ENCODE measurements at places on chromosomes 4 and X. TPM values are rescaled to one million over a fixed set of nuclear protein-coding genes. Genes with fewer than 3 reads are reported as not detected.

DNA sequence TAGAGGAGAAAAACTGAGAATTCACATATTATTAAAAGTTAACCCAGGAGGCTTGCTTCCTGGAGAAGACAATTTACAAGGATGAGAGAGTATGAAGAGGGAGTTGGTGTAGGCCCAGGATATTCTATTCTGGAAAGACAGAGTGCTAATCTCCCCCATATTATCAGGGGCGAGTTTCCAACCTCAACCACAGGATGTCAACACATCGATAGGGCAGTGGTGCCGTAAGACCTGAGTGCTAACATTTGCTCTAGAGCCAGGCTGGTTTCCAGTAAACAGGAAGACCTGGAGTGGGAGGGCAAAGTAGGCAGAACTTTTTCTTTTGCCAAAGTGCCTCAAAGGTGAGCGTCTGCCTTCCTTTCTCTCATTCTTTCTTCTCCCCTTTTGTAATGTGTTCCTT, 2.8 kb upstream of the AWAT1 start:
- no peaks in the 10 kb centered on the region for H3K4me1 ChIP-seq
- H3K27ac ChIP-seq = no peak overlapping the region
- no peaks in the 10 kb centered on the region for H3K36me3 ChIP-seq
- no peaks in the 10 kb centered on the region for H3K27me3 ChIP-seq

DNA sequence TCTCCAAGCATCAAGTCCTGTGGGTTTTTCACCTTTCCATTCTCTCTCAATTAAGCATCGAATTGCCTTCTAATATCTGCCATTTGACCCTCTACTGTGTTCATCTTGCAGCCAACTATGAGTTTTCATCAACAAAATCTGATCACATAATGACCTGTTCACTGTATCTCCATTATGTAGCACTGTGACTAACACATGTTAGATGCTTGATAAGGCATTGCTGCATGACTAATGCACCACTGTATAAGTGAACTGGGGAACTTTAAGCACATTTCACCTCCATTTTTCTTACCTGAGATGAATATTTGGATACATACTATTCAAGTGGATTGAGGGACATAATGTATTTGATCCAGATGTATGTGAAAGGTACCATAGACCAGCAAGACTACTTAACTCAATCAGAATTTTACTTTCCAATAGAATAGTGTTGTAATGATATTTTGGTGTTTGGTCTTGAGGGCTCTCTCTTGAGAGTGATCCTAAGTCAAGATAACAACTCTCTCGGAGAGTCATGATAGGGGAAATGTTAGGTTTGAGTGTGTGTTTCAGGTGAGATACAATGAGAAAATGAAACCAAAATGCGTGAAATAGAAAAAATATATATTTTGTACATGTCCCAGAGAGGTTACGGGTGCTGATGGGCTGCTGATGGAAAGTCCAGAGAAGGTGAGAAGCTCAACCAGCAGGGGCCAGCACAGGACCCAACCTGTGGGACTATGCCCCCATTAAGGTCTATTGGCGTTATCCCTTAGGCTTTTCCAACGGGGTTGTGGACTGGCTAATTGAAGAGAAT, 60.2 kb upstream of the HS3ST1 start:
- H3K4me3 ChIP-seq = no peak overlapping the region
- peaks cover 17% of the 10 kb centered on the region for H3K4me1 ChIP-seq
- H3K27ac ChIP-seq = no peak overlapping the region
- H3K36me3 ChIP-seq = no peaks in the 10 kb centered on the region

GRCh38 chrX:154419688-154420401, 8.5 kb downstream of the TAFAZZIN start:
- H3K36me3 ChIP-seq = no peaks in the 10 kb centered on the region
- no peak for DNase-seq
- H3K27ac ChIP-seq = no peak overlapping the region
- no peaks in the 10 kb centered on the region for H3K4me1 ChIP-seq
- H3K4me3 ChIP-seq = no peak overlapping the region

DNA sequence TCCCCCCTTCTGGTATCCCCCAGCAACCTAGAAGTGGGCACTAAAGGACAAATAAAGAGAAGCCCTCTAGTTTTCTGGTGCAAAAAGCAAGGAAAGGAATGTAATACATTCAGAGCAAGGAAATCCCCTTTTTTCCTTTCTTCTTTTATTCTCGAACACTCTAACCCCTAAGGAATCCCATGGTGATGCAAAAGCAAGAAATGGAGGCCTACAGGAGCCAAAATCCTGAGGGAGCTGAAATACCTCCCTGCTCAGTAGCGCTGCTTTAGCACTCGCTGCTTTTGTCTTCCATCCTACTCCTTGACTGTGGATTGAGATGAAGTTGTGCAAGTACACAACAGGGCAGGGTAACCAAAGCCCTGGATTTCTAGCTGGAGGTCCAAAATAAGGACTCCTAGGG, 251.0 kb downstream of the PRDM5 start:
- H3K4me1 ChIP-seq = no peaks in the 10 kb centered on the region
- H3K27ac ChIP-seq = no peak overlapping the region
- H3K27me3 ChIP-seq = no peaks in the 10 kb centered on the region

GRCh38 chr4:169530048-169530447, 82.3 kb downstream of the NEK1 start:
- no peak overlapping the region for H3K27ac ChIP-seq
- H3K4me3 ChIP-seq = no peak overlapping the region
- DNase-seq = no peak
- H3K36me3 ChIP-seq = no peaks in the 10 kb centered on the region
- H3K27me3 ChIP-seq = no peaks in the 10 kb centered on the region

- H3K4me1 ChIP-seq = no peaks in the 10 kb centered on the region
- H3K36me3 ChIP-seq = no peaks in the 10 kb centered on the region
- H3K27me3 ChIP-seq = no peaks in the 10 kb centered on the region
- no peak for DNase-seq
- no peak overlapping the region for H3K4me3 ChIP-seq
These were observed 34.5 kb downstream of the RPS6KA6 start for GRCh38 chrX:84153538-84153937.

DNA sequence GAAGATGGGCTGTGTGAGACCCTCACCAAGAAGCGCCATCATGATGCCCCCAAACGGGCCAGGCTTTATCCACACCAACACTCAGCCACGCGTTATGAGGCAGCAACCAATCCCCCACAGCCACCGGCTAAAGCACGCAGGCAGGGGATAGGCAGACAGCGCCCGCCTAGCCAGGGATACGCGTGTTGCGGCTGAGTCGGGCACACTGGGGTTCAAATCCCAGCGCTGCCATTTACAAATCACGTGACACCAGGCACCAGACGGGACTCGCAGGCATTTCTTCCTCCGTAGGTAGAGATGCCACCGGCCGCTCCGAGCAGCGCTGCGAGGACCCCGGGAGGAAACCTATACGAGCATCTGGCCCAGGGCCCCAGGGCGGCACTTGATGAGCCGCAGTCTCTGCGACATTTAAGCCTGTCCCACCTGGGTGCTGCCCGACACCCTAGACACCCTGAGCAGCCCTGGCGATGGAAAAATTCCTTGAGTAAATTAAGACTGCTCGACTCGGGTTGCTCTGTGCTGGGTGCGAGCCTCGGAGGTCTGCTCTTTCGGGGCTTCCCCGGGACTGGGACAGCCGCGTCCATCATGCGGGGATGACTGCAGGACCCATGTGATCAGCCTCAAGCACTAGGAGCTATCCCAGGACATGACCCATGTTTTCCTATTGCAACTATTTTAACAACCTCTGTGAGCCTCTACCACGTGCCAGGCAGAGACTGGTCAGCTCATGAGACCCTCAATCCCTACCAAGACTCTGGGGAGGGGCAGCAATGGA, 6.3 kb downstream of the ABLIM2 start:
- no peaks in the 10 kb centered on the region for H3K4me1 ChIP-seq
- H3K36me3 ChIP-seq = no peaks in the 10 kb centered on the region
- H3K27me3 ChIP-seq = peaks cover 12% of the 10 kb centered on the region

DNA sequence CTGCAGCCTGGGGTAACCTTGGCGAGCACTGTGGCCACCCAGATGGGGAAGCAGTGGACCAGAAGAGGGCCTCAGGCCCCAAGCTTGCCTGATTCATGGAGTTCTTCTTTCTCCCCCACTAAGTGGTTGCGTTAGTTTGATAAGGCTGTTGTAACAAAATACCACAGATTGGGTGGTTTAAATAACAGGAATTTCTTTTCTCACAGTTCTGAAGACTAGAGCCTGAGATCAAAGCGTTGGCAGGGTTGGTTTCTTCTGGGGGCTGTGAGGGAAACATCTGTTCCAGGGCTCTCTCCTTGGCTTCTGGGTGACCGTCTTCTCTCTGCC, 105.7 kb upstream of the GATB start:
- no peak for DNase-seq
- H3K27ac ChIP-seq = no peak overlapping the region
- H3K4me3 ChIP-seq = no peak overlapping the region
- no peaks in the 10 kb centered on the region for H3K4me1 ChIP-seq
- no peaks in the 10 kb centered on the region for H3K36me3 ChIP-seq
- H3K27me3 ChIP-seq = no peaks in the 10 kb centered on the region

DNA sequence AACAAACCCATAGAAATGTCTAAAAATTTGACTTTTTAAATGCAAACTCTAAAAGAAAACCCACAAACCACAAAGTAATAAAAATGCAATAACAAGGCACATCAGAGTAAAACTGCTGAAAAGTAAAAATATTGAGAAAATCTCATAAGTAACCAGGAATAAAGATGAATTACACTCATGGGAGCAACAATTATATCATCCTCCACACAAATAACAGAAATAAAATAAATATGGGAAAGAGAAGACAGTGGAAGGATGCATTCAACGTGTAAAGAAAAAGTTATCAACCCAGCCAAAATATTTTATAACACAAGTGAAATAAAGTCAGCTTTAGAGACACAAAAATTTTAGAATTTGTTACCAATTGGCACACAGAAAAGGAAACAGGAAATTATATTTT, 1420.2 kb downstream of the PCDH18 start:
- DNase-seq = no peak
- H3K4me1 ChIP-seq = no peaks in the 10 kb centered on the region
- H3K27ac ChIP-seq = no peak overlapping the region
- H3K4me3 ChIP-seq = no peak overlapping the region

DNA sequence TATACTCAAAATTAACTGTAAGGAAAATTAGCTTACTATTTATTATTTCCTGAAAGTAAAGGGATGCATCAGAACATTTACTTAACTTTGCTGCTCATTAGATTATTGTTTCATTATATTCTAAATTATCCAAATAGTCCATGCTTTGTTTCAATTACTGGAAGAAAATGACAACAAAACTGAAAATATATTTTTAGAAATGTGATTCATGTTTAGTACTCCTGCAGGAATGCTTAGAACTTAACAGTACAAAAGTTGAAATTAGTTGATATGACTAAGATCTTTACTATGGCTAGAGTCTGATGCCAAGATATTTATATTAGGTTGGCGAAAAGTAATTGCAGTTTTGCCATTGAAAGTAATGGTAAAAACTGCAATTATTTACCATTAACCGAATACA, 660.5 kb upstream of the PABPC4L start:
- no peaks in the 10 kb centered on the region for H3K4me1 ChIP-seq
- no peak overlapping the region for H3K27ac ChIP-seq
- no peaks in the 10 kb centered on the region for H3K36me3 ChIP-seq
- DNase-seq = no peak

- DNase-seq = no peak
- H3K27ac ChIP-seq = no peak overlapping the region
- H3K4me3 ChIP-seq = no peak overlapping the region
- H3K36me3 ChIP-seq = no peaks in the 10 kb centered on the region
- no peaks in the 10 kb centered on the region for H3K27me3 ChIP-seq
These were observed 64.8 kb upstream of the RBPJ start for GRCh38 chr4:26255989-26256388.

DNA sequence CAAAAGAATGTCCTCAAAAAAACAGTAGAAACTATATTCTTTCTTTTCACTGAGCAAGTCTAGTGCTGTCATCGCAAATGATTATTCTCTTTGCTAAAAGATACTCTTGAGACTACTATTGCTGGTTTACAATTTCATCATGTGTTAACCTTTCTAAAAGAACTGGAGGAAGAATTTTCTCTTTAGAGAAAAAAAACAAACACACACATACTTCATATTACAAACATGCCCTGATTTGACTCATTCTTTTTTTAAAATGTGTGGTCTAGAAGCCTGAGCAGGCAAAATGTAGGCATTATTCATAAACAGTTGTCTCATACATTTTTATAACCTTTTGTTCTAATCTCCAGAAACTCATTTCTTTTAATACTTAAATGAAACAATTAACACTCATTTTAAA, 60.6 kb upstream of the FAT4 start:
- DNase-seq = no peak
- H3K36me3 ChIP-seq = no peaks in the 10 kb centered on the region
- no peak overlapping the region for H3K27ac ChIP-seq
- H3K27me3 ChIP-seq = no peaks in the 10 kb centered on the region
- H3K4me3 ChIP-seq = no peak overlapping the region

GRCh38 chrX:66622209-66622608, 16.7 kb downstream of the EDA2R start:
- H3K4me3 ChIP-seq = no peak overlapping the region
- no peaks in the 10 kb centered on the region for H3K4me1 ChIP-seq
- H3K27me3 ChIP-seq = no peaks in the 10 kb centered on the region
- no peaks in the 10 kb centered on the region for H3K36me3 ChIP-seq

DNA sequence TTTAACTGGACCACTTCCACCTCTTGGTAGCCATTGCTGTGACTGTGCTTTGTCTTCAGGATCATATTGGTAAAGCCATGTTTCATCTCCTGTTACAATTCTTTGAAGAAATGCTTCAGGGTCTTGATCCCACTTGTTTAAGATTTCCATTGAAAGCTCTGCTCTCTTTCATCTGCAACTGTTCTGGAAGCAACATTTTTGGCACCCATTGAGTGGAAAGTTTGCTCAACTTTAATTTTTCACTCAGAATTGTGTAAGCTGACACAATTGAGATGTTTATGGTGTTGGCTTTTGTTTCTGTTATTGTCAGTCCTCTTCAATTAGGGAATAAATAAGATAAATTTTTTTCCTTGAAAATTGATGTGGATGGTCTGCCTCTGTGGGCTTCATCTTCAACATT, 237.4 kb downstream of the MAPK10 start:
- H3K4me1 ChIP-seq = no peaks in the 10 kb centered on the region
- no peak for DNase-seq
- no peak overlapping the region for H3K27ac ChIP-seq
- no peak overlapping the region for H3K4me3 ChIP-seq
- no peaks in the 10 kb centered on the region for H3K27me3 ChIP-seq

- no peak overlapping the region for H3K27ac ChIP-seq
- H3K36me3 ChIP-seq = no peaks in the 10 kb centered on the region
- H3K27me3 ChIP-seq = no peaks in the 10 kb centered on the region
- no peaks in the 10 kb centered on the region for H3K4me1 ChIP-seq
- no peak overlapping the region for H3K4me3 ChIP-seq
These were observed 11.7 kb upstream of the GAGE10 start for GRCh38 chrX:49291615-49292337.

DNA sequence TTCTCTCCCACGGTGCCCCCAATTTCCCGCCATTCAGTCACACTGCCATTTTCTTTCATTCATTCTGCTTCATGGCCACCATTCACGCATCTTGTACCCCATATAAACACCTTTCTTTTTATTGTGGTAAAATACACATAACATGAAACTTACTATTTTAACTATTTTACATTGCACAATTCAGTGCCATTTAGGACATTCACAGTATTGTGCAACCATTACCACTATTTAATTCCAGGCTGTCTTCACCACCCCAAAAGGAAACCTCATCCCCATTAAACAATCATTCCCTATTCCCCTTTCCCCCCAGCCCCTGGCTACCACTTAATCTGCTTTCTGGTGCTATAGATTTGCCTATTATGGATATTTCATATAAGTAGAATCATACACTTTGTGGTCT, 15.9 kb downstream of the SPACA5 start:
- no peaks in the 10 kb centered on the region for H3K36me3 ChIP-seq
- DNase-seq = no peak
- H3K4me1 ChIP-seq = no peaks in the 10 kb centered on the region
- no peaks in the 10 kb centered on the region for H3K27me3 ChIP-seq
- H3K27ac ChIP-seq = no peak overlapping the region
- no peak overlapping the region for H3K4me3 ChIP-seq

The AREG gene
- 129 TPM for polyA plus RNA-seq

The LANCL3 gene
- polyA plus RNA-seq = 0.30 TPM

The GPC3 gene
- 618 TPM for polyA plus RNA-seq

The CT47C1 gene
- not detected for polyA plus RNA-seq

The DGAT2L6 gene
- polyA plus RNA-seq = 0.16 TPM

The DCAF4L1 gene
- not detected for polyA plus RNA-seq

All from hepatocyte (in vitro differentiated cells).